Esophagus muscularis mucosa (tissue), 4 donors: ENCODE measurements at places on chromosomes 3 and 15. TPM values are rescaled to one million over a fixed set of nuclear protein-coding genes. Genes with fewer than 3 reads are reported as not detected.

DNA sequence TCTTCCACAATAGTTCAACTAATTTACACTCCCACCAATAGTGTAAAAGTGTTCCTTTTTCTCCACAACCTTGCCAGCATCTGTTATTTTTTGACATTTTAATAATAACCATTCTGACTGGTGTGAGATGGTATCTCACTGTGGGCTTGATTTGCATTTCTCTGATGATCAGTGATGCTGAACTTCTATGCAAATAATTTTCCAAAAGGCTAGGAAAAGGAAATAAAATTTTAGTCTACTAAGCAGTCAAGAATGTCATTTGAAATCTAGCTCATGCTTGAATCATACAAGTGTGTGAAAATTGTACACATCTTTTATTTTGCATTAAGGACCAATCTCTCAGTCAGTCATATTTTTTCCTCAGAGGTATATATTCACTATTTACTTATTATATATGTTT lies 101.7 kb upstream of the UBP1 start:
- H3K27ac ChIP-seq: no peak overlapping the region
- H3K4me1 ChIP-seq: peaks cover 10% of the 10 kb centered on the region
- no peak for DNase-seq
- peaks cover 19% of the 10 kb centered on the region for H3K36me3 ChIP-seq
- H3K27me3 ChIP-seq: no peaks in the 10 kb centered on the region
- no peak overlapping the region for H3K4me3 ChIP-seq

DNA sequence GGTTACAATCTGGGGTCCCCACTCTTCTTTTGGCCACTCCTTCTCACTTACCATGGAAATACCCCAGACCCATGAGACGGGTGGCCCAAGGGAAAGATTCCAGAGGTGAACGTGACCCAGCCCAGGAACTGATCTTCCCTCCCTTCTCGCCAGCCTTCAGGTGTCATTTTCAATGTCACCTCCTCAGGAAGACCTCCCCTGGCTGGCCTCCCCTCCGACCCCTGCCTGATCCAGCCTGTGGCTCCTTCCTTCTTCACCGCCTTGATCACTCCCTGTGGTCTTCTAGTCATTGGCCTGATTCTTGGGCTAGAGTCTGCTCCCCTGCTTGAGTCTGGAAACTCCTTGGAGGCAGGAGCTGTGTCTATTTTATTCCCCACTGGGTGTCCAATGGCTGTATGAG lies 146.1 kb downstream of the SMAD6 start:
- no peaks in the 10 kb centered on the region for H3K36me3 ChIP-seq
- no peak overlapping the region for H3K4me3 ChIP-seq
- no peak for DNase-seq
- no peaks in the 10 kb centered on the region for H3K27me3 ChIP-seq
- no peak overlapping the region for H3K27ac ChIP-seq

DNA sequence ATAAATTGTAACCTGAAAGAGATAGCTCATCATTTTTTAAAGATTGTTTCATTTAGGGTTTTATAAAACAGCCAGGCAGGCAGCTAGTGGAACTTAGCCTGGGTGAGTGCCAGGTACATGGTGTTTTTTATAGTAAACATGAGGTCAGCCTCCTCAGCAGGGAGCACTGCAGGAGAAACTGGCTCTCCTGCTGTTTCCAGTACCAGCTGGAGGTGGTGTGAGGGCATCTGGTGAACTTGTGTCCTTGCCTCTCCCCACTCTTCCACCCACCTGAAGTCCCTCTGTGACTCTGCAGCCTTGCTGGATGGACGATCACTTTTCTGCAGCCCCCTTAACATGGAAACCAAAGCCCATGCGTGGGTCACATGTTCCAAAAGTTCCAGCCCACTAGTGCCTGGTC lies 128.4 kb downstream of the FAM174B start:
- H3K27ac ChIP-seq: no peak overlapping the region
- no peaks in the 10 kb centered on the region for H3K27me3 ChIP-seq
- peaks cover 8% of the 10 kb centered on the region for H3K4me1 ChIP-seq
- no peak overlapping the region for H3K4me3 ChIP-seq
- no peak for DNase-seq
- no peaks in the 10 kb centered on the region for H3K36me3 ChIP-seq

DNA sequence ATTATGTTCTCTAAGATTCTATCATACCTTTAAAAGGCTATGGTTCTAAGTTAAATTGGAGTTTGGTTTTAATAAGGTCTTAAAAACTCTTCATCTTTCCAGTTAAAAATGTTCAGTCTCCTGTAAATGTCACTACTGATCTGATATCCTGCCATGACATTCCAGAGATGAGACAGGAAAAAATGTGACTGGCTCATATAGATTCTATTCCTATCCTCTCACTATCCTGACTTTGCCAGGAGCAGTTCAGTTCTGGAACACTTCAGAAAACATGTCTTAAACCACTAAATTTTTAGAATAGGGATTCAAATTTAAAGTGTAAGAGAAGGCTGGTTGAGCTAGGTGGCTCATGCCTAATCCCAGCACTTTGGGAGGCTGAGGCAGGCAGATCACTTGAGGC lies 170.9 kb downstream of the TNIK start:
- H3K4me1 ChIP-seq: peaks cover 58% of the 10 kb centered on the region
- no peaks in the 10 kb centered on the region for H3K36me3 ChIP-seq
- peak overlapping the region; percentile 48 for H3K27ac ChIP-seq
- DNase-seq: no peak

- H3K4me3 ChIP-seq: no peak overlapping the region
- H3K27ac ChIP-seq: no peak overlapping the region
- no peak for DNase-seq
Measured at GRCh38 chr15:65309882-65310418, 5.5 kb downstream of the RNU5B-1 start.

DNA sequence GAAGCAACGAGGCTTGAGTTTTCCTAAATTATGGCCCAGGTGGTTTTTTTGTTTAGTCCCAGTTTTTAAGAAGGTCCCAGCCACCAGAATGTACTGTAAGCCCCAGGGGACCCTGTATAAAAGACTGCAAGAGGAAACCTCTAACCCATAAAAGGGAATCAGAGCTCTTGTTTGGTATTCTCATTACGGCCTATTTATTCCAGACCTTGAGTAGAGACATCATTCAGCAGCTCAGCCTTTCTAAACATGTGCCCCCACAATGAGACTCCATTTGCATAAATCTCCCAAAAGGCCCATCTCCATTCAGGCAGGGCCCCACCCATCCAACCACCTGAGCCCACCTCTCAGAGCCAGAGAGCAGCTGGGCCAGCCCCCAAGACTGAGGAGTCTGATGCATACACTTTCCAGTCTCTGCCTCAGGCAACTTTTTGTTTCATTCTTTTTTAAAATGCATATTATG lies 25.7 kb downstream of the ZDHHC3 start:
- no peaks in the 10 kb centered on the region for H3K27me3 ChIP-seq
- no peak for DNase-seq
- H3K27ac ChIP-seq: no peak overlapping the region

DNA sequence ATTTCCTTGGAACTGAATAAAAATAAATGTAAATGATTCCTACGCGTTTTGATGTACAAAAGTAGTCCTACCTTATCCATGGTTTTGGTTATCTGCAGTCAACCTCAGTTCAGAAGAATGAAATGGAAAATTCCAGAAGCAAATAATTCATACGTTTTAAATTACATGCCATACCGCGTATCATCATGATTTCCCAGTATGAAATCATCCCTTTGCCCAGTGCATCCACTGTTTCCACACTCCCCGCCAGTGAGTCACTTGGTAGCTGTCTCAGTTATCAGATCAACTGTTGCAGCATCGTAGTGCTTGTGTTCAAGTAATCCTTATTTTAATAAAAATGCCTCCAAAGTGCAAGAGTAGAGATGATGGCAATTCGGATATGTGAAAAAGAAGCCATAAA lies 9.1 kb upstream of the MFSD1 start:
- no peaks in the 10 kb centered on the region for H3K36me3 ChIP-seq
- H3K27ac ChIP-seq: no peak overlapping the region
- no peaks in the 10 kb centered on the region for H3K27me3 ChIP-seq
- peaks cover 28% of the 10 kb centered on the region for H3K4me1 ChIP-seq
- no peak overlapping the region for H3K4me3 ChIP-seq

Gene MUSTN1
- 13.5 TPM for total RNA-seq

Gene DNAJA4
- 11.8 TPM for total RNA-seq

Gene GRAMD1C
- 2.7 TPM for total RNA-seq

Gene UBL7
- total RNA-seq: 57.9 TPM
